ENCODE measurements at places on chromosomes 16 and 17.

- no peak for DNase-seq
Measured at GRCh38 chr17:76544546-76545365, 4.9 kb downstream of the PRCD start.

- DNase-seq: no peak
Measured at GRCh38 chr17:59762049-59762823, 54.8 kb downstream of the VMP1 start.

DNA sequence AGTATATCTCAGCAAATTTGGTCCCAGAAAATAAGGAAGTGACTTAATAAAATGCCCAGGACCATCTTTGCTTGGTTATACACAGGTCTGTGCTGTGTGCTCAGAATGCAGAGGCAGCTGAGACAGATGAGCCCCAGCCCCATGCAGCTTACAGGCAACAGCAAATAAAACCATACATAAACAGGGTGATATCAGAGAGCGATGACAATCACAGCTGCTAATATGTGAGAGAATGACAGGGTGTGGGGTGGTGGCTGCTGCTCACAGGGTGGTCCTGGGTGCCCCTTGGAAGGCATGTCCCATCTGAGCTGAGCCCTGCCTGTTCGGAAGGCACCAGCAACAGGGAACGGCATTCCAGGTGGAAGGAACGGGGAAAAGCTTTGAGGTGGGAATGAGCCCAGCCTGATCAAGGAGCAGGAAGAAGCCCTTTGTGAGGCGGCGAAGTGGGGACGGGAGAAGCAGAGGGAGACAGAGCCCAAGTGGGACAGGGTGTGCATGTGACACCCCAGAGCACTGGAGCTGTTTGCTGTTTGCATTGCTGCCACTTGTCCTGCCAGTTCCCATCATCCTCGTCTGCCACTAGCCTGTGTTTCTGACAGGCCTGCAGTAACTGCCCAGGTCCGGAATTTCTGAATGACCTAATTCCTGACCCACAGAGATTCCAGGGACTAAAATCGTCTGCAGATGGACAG is 150.5 kb downstream of the KATNIP start:
- no peak for DNase-seq

DNA sequence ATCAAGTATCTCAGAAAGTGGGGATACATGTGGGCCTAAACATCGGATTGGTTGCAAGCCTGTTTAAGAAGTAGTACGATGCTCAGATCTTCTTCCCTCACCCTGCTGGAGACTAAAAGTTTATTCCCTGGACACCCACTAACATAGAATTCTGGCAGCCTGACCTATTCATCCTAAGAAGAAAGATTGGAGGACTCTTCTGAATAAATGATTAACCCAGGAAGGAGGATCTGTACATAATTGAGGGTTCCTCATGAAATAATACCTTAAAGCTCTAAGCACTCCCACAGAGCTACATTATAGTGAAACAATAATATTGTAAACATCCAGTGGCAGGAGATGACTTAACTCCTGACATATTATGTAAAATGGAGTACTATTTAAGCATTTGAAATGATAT is 111.7 kb downstream of the NLK start:
- no peak for DNase-seq

DNA sequence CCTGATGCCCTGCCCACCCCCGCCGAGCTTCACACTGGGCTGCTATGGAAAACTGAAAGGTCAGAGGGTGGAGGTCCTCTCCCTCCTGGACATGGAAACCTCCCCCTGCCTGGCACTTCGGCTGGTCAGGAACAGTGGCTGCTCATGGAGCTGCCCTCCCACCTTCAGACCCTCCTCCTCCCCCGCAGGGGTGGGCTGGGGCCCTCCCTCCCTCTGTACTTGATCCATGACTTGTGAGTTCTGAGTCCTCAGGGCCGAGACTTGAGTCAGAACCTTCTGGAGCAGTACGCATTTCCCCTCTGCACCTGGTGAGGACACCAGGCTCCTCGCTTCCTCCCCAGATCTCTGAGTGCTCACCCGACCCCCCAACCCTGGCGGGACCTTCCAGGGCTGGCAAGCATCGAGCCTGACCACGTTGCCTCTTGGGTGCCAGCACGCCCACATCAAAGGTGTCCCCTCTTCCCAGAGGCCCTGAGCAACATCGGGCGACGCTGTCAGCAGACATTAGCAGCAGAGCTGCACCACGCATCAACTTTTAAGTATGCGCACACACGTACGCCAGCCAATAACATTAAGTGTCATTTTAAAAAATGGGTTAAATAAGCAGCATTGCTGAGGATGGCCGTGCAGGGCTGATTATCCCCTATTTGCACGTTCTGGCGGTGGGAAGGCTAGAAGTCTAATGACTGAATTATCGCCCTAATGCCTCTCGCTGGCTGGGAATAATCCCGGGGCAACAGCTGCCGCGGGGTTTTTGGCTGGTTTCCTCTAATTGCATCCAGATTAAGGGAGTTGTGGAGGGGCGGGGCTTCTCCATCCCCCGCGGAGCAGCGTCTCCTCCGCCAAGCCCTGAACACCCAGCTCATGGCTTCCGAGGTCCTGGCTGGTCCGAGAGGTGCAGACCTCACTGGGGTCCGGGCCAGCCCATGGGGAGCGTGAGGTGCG is 98.0 kb downstream of the TBC1D16 start:
- no peak for DNase-seq

DNA sequence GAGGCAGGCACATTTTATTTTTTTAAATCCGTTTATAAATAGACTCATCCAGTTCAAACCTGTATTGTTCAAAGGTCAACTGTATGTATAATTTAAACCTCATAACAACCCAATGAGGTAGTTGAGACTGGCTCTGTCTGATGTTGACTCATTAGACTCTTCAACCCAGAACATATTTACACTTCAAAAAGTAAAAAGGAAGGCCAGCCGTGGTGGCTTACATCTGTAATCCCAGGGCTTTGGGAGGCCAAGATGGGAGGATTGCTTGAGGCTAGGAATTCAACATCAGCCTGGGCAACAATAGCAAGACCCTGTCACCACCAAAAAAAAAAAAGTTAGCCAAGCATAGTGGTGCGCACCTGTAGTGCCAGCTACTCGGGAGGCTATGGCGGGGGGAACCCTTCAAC is 32.5 kb upstream of the DHRS7B start:
- no peak for DNase-seq

GRCh38 chr17:3691617-3692067 is 4.3 kb downstream of the P2RX5 start:
- DNase-seq: no peak

- no peak for DNase-seq
Measured at GRCh38 chr16:65964752-65965151, 401.7 kb upstream of the CDH5 start.

GRCh38 chr17:11406716-11407115 is 165.7 kb downstream of the SHISA6 start:
- DNase-seq: no peak

- DNase-seq: peak; percentile 50
Measured at GRCh38 chr16:70577256-70577698, 53.7 kb downstream of the SF3B3 start.

- DNase-seq: no peak
Measured at GRCh38 chr17:62807812-62808575, at the start of gene MARCHF10. Gene MARCHF10, minus strand, starts transcription at chr17:62808314. Its CDS starts 6,579 bp downstream, at chr17:62801735.

DNA sequence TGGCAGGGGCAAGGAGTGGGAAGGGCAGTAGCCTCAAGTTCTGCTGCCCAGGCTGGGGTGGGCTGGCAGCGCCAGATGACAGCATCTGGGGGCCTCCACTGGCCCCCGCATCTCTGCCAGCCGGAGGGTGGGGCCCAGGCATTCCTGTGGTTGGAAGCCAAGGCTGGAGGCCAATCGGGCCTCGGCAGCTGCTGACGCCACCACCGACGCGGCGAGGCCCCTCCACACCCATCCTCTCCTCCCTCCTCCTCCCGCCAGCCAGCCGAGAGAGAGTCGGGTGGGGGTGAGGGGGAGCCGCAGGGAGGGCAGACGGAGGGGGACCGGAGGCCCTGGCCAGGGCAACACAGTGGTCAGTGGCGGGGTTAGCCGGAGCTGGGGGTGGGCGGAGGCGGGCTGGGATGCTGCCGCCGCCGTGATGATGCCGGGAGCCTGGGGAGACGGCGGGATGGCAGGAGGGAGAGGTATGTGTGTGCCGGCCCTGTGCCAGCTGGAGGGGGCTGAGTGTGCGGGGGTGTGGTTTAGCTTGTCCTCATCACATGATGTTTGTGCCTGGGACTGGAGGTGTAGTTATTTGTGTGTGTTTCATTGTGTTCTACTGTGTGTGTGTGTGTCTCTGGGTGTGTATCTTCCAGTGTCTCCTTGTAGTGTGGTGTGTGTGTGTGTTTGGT is 36.6 kb downstream of the ARHGAP23 start:
- DNase-seq: peak; percentile 57

DNA sequence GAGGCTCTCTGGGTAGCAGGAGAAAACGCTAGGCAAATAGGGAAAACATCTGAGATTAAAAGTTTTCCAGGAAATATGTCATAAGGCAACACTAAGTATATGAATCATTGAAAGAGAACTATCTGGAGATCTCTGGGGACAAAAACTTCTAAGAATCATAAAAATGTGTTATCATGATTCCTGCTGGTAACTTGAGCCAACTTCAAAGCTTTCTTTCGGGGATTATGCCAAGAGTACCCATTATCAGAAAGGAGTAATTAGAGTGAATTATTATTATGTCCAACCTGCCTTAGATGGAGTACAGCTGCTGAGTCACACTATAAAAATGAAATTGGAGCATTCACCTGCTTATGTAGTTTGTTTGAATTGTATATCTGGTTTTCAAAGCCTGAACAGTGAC is 488.5 kb upstream of the SOX9 start:
- DNase-seq: no peak

DNA sequence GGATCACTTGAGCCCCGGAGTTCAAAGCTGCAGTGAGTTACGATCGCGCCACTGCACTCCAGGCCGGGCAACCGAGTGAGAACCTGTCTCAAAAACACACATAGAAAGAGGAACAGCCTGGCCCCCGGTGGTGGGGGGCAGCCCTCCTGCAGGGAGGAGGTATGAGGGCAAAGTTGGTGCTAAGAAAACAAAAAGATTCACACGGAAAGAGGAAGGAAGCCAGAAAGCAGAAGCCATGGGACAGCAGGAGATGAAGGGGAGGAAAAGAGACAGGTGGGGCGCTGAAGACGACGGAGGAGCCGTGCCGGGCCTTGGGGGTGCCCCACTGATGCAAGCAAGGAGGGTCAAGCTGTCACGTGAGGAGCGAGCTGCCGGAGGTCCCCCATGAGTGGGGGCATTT is 8.2 kb upstream of the C16orf74 start:
- no peak for DNase-seq

DNA sequence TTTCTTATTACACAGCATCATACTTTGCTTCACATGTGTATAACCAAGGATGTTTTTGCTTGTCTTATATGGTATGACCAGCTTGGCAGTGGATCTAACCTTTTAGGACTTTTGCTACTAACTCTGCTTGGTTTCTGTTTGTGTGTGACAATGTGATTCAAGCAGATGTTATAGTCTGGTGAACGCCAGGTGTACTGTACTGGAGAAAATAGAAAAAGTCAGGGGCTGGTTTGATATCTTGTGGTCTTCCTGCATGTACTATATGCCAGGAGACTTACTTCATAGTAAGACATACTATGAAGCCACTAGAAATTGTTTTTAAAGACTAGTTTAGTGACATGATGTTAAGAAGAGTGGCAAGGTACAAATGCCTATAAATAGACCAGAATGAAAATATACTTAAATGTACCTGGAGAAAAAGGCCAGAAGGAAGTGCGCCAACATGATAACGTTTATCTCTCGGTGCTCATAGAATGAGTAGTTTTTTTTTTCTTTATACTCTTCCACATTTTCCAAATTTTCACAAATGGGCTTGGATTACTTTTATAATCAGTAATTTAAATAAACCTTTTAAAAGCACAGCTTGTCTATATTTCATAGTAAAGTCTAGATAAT is 112.3 kb downstream of the PRKCA start:
- DNase-seq: no peak

GRCh38 chr16:55142405-55142804 is 181.6 kb upstream of the IRX6 start:
- DNase-seq: no peak

GRCh38 chr16:68746951-68747350 is 9.9 kb downstream of the CDH1 start:
- DNase-seq: no peak

DNA sequence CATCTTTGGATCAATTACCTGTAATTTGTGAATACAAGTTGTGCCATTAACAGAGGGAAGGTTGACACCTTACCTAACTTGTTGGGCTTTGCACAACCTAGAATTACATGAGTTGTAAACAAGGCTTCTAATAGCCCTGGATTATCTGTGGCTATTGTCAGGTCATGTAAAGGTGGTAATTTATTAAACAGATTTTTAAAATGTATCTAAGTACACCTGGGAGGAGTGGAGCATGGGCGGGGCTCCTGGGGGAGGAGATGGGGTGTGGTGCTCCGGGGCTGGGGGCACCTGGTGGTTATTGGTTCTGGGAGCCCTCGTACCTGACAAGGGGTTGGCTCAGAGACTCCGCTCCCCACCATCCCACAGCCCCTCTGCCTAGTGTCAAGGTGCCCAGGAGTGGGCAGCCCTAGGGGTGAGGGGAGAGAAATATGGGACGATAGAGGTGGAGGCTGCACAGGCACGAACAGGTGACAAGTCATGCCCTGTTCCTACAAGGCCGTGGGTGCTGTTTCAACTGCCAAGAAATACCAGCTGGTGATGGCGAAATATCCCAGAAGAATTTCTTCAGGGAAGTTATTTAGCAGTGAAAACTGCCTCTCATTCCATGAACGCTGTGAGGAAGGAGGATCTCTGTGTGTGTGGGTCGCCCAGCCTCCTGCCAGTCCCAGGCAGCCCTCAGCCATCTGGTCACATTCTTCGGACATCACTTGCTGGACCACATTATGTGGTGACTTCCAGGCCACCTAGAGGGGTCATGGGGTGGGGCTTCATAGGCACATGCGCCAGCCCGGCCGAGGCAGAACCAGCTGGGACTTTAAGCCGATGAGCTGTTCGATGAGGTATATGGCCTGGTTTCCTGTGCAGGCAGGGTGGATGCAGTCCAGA is 55.5 kb upstream of the IRX3 start:
- no peak for DNase-seq

GRCh38 chr16:57163842-57164241 is 22.0 kb downstream of the PSME3IP1 start:
- DNase-seq: no peak

DNA sequence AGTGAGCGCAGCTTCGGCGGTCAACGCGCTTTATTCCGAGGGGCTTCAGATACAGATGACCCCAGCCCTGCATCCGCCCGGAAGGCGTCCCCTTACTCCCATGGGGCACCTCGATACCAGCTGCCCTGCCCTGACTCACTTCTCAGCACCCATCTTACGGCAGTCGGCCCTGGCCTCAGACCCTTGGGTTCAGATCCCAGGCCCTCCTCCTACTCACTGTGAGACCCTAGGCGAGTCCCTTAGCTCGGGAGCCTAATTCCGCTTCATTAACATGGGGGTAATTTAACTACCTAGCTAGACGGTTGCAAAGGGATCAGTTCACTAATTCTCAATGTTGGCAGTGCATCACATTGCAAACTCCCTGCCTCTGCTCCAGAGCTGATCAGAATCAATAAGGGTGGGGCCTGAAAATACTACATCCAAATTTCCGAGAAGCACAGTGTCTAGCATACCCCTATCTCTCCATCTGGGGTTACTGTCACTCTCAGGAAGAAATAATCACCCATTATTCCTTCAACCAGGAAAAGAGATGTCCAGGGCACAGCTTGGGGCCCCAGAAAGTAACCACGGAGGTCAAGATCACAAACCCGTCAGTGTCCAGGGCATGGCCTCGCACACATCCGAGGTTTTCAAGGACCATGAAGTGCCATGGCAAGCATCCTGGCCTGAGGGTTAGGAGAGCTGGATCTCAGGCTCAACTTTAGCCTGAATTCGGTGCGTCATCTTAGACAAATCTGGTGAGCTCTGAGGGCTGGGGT is 415 bp upstream of the FLOT2 start:
- DNase-seq: no peak

GRCh38 chr16:21989133-21989532 is 11.8 kb downstream of the PDZD9 start:
- no peak for DNase-seq

- no peak for DNase-seq
Measured at GRCh38 chr16:84768808-84769197, 51.0 kb upstream of the CRISPLD2 start.

All from kidney epithelial cell (primary cell).